NT2/D1 (cell line): ENCODE measurements at places on chromosomes 7 and 10.

GRCh38 chr10:124287791-124288190, 130.9 kb downstream of the OAT start:
- DNase-seq: no peak

- no peak for DNase-seq
These were observed 177.5 kb downstream of the RELN start for GRCh38 chr7:103811997-103812396.

GRCh38 chr7:18770822-18771221, 275.3 kb downstream of the HDAC9 start:
- no peak for DNase-seq

DNA sequence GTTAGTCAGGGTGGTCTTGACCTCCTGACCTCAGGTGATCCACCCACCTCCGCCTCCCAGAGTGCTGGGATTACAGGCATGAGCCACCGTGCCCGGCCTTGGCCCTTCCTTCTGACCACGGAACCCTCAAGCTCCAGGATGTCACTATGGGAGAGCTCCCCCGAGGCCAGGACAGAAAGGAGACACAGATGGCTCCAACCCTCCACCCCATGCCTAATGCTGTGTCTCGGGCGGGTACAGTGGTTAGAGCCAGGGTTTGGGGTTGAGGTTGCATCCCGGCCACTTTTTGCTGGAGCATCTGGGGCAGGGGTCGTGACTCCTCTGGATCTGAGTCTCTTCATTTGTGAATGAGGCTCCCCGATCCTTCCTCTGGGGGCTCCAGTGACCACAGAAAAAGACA, 8.1 kb downstream of the MYL10 start:
- no peak for DNase-seq

DNA sequence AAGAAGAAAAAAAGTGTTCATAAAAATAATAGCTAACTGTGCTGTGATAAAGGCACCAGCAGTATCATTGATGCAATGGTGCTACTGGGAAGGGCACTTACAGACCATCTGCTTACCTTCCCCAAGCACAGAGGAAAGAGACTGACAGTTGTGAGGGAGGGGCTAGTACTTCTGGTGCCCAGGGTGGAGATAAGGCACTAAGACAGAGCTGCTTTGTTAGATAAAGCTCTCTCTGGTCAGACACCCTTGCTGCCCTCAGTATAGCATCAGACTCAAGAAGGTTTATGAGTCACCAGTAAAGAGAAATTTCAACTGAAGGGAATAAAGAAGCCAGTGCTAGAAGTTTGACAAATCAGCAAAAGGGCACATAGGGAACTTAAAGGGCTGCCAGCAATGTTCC, 325.6 kb downstream of the HPSE2 start:
- DNase-seq: no peak

DNA sequence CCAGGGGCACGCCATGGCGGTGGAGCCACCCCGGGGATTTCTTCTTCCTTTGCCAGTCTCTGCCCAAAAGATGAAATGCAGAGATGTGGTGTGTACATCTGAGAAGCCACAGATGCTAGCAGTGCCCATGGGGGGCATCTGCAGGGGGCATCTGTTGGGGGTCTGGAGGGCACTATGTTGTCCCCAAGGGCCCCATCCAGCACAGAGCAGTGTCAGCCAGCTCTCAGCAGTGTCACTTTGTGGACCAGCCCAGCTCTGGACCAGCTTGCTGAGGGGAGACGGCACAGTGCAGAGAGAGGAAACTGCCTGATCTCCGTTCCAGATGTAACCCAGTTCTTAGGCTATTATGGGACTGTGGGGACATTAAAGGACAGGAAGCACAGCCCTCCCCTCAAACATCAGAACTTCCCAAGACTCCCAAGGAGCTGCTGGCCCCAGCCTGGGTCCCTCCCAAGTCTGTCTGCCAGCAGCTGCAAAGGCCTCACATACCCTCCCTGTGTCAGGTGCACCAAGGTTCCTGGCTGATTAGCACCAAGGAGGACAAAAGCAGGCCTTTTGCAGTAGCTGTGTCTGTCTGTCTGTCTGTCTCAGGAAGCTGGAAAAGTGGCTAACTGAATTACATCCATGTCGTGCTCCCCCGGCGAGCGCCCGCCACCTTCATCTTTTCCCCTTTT, 536.5 kb downstream of the PTPRN2 start:
- no peak for DNase-seq

GRCh38 chr7:4343272-4344247, 338.5 kb upstream of the FOXK1 start:
- no peak for DNase-seq

DNA sequence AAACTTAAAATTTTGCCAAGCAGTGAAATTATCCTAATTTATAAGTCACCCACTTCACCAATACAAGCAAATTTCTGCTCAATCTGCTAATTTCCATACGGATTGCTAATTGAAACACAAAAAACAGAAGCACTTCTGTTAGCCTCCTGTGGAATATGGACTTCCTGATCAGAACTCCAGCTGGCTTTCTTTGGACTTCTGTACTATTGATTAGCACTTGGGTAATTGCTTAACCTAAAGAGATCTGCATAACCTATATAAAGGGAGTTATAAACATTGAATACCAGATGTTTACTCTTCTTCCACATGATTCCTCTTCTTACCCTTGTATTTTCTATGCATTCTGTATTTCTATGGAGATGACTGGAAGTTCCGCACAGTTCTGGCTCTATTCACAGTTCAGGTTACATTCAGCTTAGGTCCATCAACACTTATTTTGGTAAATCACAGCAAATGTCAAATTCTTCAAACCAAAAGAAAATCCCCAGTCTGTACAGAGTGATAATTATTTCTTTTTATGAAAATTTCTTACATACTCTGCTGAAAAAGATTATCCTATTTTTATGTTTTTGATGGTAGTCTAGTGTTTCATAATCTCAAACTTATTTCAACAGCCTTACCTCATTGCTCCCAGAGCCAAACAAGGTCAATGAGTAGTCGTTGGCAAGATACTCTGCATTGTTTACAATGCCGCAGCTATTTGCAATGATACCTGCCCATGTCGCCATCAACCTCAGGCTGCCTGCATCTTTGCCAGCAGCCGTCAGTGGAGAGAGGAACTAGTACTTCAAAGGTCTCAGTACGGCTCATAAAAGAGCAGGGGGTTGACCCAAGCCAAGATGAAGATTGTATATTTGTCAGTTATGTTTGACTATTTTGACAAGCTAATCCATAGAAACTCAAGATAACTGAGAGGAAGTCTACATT, 225.6 kb downstream of the AHR start:
- DNase-seq: no peak

DNA sequence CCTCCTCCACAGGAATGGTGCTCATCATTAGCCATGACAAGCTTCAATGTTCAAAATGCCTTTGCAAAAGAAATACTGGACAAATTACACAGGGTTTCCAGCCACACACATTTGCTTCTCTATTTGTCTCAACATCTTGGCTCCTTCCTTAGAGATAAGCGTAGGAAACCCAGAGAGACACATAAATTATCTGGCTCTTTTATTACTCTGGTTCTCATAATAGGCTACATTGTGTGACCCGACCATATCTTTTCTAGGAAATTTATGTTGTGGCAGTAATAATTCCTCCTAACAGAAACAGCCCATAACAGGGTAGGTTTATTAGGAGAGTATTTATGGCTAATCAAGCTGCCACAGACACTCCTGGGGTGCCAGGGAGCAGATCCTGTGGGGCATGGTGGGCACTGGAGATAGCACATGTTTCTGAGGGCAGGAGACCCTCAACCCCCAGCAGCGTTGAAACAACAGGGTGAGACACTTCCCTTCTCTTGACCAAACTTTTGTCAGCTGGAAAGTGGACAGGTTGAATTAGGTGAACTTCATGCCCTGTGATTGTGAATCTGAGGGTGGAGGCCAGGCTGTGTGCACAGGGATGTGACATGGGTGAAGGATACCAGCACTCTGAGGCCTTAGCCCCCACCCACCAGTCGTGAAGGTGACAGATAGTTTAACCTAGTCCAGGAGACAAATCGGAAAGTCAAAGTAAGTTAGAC, 295.9 kb upstream of the ZNF32 start:
- DNase-seq: no peak

GRCh38 chr7:69620063-69620462, 21.8 kb downstream of the AUTS2 start:
- DNase-seq: no peak

DNA sequence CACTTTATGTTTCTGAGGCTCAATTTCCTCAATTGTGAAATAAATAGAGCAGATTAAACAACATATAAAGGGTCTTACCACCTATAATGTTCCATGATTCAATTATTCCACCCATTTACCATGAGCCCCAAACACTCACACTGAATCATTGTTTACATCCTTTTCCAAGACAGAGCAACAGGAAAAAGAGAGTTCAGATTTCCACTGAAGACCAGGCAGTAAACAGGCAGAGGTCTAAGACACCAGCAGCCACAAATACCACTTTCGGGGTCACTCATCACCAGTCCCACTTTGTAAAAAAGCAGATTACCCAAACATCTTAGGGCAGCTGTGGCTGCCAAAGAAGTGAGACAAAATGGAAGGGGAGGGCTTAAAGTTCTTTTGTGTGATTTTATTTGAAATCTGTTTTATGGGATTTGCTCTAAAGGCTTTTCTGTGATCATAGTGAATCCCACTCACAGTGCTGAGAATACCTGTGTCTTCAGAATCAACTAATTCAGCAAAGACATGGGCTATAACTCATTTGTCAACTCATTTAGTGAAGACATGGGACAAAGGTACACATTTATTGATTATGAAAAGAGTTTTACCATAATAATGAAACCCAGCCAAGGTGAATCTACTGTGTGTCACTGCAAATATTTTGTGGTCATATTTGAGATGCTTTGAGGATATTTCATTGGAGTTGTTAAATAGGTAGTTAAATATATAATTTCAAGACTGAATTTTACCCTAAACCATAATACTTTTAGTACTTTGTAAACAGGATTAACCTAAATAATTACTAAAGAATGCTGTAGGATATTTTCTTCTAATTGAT, 24.8 kb upstream of the DLD start:
- DNase-seq: no peak

GRCh38 chr10:31724296-31724695, 204.3 kb downstream of the ARHGAP12 start:
- DNase-seq: no peak

DNA sequence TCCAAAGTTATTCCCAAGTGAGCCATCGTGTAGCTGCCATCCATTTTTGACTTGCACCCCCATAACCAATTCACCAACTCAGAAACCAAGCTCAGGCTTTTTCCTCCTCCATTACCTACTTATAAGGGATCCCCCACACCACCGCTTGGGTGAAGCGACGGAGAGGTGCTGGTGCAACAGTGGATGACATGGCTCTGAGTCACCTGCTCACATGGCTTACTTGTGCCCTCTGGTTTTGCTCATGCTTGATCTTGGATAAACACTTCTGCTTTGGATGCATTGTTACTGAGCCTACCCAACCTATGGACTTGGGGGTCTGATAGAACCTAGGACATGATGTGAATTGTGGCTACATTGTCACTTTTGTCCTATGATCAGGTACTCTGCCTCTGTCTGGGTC, 12.0 kb upstream of the AKR1B1 start:
- no peak for DNase-seq
